AML-193 (cell line): ENCODE measurements at places on chromosomes 2 and 18.

- DNase-seq = no peak
Measured at GRCh38 chr2:152441961-152442360, 107.0 kb downstream of the FMNL2 start.

DNA sequence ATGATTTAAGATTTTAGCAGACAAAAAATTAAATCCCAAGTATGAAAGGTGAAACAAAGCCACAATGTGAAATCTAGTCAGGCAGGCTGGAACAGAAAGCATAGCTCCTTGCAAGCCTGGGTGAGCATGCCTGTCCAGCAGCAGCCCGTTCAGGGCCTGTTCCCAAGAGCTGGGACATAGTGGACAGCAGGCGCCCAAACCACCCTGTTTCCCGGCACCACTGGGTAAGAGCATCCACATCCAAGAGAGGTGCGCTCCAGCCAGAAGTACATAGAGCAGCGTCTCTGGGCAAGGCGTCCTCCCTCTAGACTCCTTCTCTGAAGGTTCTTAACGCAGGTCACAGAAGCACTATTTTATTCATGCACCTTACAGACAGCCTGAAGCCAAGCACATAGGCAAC is 80.8 kb downstream of the DNER start:
- no peak for DNase-seq

DNA sequence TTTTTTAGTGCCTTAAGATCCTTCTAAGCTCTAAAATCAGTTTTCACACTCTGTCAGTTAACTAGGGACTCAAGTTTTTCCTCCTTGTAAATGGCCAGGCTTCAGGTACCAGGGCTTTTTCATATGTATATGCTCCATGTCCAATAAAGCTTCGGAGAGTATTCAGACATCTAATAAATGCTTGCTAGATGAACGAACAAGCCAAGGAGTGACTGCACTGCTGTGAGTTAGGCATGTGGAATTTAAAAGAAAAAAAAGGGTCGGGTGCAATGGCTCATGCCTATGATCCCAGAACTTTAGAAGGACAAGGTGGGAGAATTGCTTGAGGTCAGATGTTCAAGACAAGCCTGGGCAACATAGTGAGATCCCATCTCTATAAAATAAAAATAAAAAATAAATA is 81.9 kb downstream of the CDH2 start:
- no peak for DNase-seq

GRCh38 chr18:36176177-36176584 is 11.1 kb upstream of the MOCOS start:
- DNase-seq = no peak

DNA sequence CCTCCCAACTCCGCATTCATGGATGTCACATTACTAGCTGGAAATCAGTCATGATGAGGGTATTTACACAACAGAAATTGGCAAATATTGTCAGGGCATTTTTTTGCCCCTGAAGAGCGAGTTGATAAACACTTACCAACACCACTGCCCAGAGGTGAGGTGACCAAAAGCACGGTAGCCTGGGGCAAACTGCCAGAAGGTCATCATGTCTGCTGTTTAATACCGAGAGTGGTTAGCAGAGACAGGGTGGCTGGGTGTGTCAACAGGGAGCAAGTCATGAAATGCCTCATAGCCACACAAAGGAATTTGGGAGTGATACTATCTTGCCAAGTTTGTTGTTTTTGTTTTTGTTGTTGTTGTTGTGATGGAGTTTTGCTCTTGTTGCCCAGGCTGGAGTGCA is 37.0 kb upstream of the EPC2 start:
- no peak for DNase-seq

DNA sequence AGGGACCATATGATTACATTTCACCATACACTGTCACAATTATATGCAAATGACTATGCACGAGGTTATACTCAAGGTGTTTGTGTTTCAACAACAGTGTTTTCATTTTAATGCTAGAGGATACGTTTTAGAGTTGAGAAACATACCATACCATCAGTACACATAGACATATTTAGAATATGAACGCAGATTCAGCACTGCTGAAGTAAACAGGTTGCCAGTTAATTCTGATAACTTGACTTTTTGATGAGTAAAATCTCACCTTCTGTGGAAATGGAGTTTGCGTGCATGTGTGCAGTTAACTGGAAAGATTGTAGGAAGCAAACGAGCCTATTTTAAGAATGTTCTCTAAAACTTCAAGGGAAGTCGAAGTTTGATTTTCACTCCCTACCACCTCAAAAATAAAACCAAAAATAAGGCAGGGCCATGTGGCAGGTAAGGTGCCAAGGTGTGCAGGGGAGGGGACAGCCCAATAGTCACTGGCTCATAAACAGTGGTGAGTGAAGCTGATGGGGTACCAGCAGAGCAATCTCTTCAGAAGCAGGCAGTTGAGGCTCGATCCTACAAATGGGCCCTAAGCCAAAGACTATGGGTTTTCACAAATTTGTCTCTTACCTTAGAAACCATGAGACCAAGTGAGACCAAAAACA is 213.1 kb downstream of the IKZF2 start:
- DNase-seq = no peak

GRCh38 chr2:20456636-20457426 is 10.0 kb downstream of the RHOB start:
- no peak for DNase-seq

GRCh38 chr18:58046093-58046793 is 2.2 kb downstream of the NEDD4L start:
- peak; percentile 13 for DNase-seq

GRCh38 chr18:3383381-3383915 is 66.5 kb upstream of the TGIF1 start:
- no peak for DNase-seq

DNA sequence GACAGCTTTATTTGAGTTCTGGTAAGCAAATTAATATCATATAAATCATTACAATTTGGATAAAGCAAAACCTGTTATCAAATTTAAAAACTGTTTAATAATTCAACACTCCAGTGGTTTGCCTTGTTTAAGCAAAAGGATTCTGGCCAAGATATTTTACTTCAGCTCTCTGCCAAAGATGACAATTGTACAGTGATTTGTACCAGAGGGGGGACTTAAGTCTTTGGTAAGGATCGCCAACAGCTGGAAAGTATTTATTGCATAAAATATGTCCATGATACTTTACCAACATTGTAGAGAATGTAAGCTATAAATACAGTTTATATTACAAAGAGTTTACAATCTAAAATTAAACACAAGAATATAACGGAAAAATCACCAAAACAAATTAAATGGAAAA is 13.8 kb downstream of the PREPL start:
- no peak for DNase-seq

DNA sequence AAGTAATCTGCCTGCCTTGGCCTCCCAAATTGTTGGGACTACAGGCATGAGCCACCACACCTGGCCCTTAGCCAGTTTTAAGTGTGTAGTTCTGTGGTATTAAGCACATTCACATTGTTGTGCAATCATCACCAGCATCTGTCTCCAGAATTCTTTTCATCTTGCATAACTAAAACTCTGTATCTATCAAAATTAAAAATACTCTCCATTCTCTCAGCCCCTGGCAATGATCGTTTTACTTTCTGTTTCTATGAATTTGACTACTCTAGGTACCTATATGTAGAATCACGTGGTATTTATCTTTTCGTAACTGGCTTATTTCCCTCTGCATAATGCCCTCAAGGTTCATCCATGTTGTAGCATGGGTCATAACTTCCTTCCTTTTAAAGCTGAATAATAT is 45.5 kb upstream of the CAVIN2 start:
- peak; percentile 62 for DNase-seq
